ENCODE measurements at places on chromosomes 11 and 22.

GRCh38 chr11:104764710-104765045 lies 133.6 kb downstream of the CASP12 start:
- no peak for DNase-seq

DNA sequence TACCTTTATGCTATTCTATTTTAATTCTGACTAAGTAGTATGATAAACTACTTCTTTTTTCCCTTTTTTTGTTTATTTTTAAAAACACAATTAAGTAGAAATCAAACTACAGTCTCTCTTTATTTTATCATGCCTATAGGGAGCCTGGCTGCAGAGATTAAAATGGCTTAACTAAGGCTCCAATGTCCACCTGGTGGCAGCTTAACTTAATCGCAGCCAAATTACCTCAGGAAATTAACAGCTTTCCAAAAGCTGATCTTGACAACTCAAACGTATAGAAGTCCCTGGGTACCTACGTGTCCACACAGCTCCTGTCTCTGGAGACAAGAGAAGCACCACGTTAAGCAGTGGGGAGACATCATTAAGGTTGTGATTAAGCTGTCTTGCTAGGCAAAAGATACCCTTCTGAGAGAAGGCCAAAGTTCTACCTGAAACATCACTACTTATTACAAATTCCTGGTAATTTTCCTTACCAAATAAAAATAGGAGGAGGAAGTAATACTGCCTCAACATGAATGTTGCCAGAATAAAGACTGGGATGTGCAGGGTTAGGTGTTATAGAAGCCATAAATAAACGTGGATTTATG lies 63.2 kb upstream of the SNX19 start:
- DNase-seq: peak; percentile 39

GRCh38 chr11:121652971-121653370 lies 200.2 kb upstream of the SORL1-AS1 start:
- no peak for DNase-seq

- DNase-seq: no peak
Measured at GRCh38 chr22:37148031-37148651, 1.6 kb downstream of the IL2RB start.

- DNase-seq: no peak
Measured at GRCh38 chr11:34351051-34351450, 6.8 kb downstream of the ABTB2 start.

GRCh38 chr22:40855071-40855978 lies 1.1 kb downstream of the ST13 start:
- no peak for DNase-seq

DNA sequence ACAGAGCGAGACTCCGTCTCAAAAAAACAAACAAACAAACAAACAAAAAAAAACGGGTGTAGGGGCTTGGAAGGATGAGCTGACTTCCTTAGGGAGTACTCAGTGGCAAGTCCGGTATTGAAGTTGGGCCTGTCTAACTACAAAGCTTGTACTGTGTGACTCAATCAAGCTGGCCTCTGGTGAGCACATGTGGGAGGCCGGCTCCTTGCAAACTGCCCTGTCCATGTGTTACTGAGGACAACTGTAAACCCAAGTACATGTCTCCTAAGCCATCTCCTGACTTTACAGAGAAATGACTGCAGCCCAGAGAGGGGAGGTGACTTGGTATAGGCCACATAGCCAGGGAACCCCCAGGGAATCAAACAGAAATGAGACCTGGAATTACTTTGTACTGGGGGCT lies 11.6 kb downstream of the RIBC2 start:
- DNase-seq: no peak

GRCh38 chr11:46120346-46121300 lies 631 bp downstream of the PHF21A start:
- peak; percentile 79 for DNase-seq

DNA sequence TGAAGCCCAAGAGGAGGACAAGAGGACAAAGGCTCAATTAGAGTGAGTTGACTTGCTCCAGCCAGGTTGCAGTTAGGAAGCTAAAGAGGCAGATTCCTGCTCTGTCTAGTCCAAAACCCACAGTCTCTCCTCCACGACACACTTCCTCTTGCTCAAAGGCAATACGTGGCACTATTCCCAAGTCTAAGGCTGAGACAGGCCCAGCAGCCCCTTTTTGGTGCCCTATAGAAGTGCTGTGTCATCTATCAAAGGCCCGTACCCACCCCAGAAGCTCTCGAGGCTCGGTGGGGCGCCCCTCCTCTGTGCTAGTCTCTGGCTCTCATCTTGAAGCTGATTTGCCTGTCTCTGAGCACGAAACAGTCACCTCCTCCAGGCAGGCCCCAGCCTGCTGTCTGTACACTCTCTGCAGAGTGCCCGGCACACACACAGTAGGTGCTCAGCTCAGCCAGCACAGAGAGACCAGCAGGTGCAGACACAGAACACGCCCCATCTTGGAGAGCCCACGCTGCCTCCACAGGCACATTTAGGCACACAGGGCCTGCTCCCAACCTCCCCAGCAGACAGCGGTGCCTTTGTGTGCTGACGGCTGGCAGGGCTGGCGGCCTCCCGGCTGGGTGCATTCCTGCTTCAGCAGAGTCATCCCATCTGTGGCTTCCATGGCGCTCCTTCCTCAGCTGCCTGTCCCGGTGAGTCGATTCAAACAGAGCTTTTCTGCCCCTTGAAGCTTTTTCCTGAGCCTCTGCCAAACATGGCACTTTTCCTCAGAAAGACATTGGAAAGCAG lies 52.8 kb downstream of the MYH9 start:
- DNase-seq: peak; percentile 17

DNA sequence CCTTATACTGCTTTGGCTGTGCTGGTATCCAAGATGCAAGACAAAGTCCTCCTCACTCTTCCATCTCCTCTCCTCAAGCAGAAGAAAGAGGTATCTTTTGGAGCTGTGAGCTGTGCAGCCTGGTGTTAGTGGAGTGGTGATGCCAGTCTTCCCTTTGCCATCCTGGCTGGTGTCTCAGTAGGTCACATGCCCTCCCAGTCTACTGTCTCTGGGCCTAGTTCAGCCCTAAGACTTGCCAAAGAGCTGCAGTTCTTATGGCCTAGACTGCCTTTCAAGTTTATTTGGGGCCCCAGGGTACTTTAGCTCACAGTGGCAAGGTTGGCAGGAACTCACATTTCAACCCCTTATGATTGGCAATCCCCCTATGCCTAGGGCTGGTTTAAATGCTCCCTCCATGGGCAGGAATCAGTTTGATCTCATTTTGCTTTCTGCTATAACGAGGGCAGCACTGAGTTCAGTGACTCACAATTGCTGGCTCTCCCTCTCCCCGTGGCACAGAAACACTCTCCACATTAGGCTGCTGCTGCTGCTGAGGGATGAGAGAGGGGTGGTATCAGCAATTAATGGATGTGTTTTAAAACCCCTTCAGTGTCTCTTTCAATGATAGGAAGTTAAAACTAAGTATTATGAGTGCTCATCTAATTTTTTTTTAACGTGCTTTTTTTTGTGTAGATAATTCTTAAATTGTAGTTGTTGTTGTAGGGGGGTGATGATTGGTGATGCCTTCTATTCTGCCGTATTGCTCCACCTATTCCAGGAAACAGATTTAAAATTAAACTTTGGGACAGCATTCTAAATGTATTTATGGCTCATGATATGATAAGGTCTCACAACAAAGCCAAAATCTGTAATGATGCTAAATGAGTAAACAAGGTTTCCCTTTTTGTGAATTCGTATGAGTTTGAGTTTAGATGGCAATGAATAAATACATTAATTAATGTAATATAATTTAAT lies 1295.0 kb downstream of the JRKL start:
- no peak for DNase-seq

All from NCI-H526 (cell line).